Neural cell (in vitro differentiated cells): ENCODE measurements at places on chromosomes 5 and 9. TPM values are rescaled to one million over a fixed set of nuclear protein-coding genes. Genes with fewer than 3 reads are reported as not detected.

TAF11L10 gene
- polyA plus RNA-seq = not detected in 2 replicates

PCDHGA5 gene
- polyA plus RNA-seq = 0.25 TPM in 1 of 2 replicates, not detected in the other

NEUROG1 gene
- not detected in 2 replicates for polyA plus RNA-seq

MGAT1 gene
- 31.8 and 42.6 TPM in 2 replicates for polyA plus RNA-seq

C6 gene
- polyA plus RNA-seq = 1.1 and 2.6 TPM in 2 replicates

FGF18 gene
- polyA plus RNA-seq = 1.2 TPM in 1 of 2 replicates, not detected in the other

GABRA6 gene
- 2.2 and 3.9 TPM in 2 replicates for polyA plus RNA-seq

AJM1 gene
- 1.5 TPM in 2 replicates for polyA plus RNA-seq
